ENCODE measurements at places on chromosomes 5 and 9.

DNA sequence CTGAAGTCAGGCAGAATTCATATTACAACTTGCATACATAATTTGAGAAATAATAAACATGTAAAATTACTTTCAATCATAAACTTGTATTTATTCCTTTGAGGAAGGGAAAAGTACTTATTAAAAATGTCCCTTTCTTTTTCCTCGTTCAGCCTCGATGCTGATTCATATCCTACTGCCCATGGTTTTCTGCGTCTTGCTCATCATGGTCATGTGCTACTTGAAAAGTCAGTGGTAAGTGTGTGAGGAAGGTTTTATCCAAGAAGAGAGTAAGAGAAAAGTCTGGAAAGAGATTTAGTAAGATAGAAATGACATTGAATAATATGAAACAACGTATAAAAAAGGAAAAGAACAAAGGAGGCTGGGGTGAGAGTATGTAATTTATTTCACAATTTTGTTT is 85.9 kb downstream of the OSMR start:
- DNase-seq, result no peak

- no peak for DNase-seq
Observed at GRCh38 chr9:3359048-3359692, 166.6 kb downstream of the RFX3 start.

GRCh38 chr5:59065554-59065953 is 482.7 kb downstream of the RAB3C start:
- no peak for DNase-seq

- DNase-seq, result no peak
Observed at GRCh38 chr9:106032978-106033377, 338.6 kb downstream of the TMEM38B start.

All from CD4-positive, alpha-beta T cell treated with Interferon alpha-2 for 1 hour (primary cell).